ENCODE measurements at places on chromosomes 13 and 19. TPM values are rescaled to one million over a fixed set of nuclear protein-coding genes. Genes with fewer than 3 reads are reported as not detected.

FCHO1 gene
- 4.2 TPM for total RNA-seq

RAB4B gene
- total RNA-seq, result 23.6 TPM

SPTBN4 gene
- total RNA-seq, result 0.14 TPM

FBXO17 gene
- 21.6 TPM for total RNA-seq

CNFN gene
- 5.0 TPM for total RNA-seq

MTUS2 gene
- not detected for total RNA-seq

ZNF850 gene
- 2.2 TPM for total RNA-seq

PRR12 gene
- total RNA-seq, result 6.7 TPM

IL12RB1 gene
- not detected for total RNA-seq

VMAC gene
- 0.87 TPM for total RNA-seq

FCGBP gene
- total RNA-seq, result 0.17 TPM

SULT2A1 gene
- not detected for total RNA-seq

GAMT gene
- total RNA-seq, result 29.2 TPM

KLK15 gene
- not detected for total RNA-seq

CCDC70 gene
- total RNA-seq, result not detected

ZNF699 gene
- total RNA-seq, result 3.4 TPM

APOC4 gene
- not detected for total RNA-seq

C5AR1 gene
- not detected for total RNA-seq

TJP3 gene
- total RNA-seq, result 3.8 TPM

NCAN gene
- total RNA-seq, result not detected

ZNF534 gene
- total RNA-seq, result 0.07 TPM

- DNase-seq, result no peak
Measured at GRCh38 chr13:23579072-23579895, 9.1 kb downstream of the TNFRSF19 start.

- DNase-seq, result no peak
Measured at GRCh38 chr13:27953676-27954405, 15.3 kb downstream of the CDX2 start.

- no peak for DNase-seq
Measured at GRCh38 chr19:43594710-43595604, 977 bp downstream of the IRGQ start.

DNA sequence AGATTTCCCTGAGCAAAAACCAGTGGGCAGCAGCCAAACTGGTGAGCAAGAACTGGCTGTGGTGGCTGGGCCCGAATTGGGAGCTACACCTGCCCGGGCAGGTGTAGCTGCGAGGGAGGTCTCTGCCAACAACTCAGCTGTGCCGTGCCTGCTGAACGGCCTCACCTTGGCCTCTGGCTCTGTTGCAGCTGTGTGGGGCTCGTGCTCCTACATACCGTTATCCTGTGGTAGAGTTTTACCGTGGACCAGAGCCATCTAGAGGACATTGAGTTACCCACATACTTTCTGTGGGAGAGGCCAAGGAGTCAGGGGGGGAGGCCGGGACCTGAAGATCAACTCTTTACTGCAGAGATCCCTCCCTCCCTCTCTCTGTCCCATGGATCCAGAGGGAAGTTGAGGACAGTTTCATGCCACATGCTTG lies 113.2 kb downstream of the TM9SF2 start:
- no peak for DNase-seq

DNA sequence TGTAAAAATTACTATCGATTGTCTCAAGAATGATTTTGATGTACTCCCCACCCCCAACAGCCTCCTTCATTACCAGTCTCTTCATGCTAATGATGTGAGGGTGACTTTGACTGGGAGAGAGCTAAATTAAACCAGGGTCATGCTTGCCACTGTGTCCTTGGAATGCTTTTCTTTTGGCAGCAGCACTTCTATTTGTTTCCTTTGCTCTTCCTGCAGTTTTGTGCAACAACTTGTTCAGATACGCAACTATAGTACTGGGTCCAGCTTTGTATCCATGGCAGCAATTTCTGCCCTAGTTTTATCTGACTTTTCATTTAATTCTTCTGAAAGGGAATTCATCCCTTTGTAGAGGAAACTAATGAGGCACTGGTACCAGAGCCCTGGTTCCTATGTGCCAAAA lies 2792.1 kb downstream of the PCDH9 start:
- no peak for DNase-seq

DNA sequence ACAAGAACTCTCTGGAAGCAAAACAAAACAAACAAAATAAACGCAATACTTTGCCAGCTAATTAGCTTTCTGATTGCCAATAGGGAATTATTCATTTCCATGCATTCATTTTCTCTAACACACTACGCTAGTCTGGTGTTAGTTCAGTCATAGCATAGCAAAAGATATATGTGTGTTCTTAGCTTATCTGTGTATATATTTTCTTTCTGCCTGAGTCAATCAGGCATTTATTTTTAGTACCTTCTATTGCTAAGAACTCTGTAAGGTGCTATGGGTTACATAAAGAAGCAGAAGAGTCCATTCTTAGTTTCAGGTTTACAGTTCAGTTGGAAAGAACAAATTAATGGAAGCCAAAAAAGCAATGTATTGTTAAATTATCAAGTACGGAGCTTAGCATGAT lies 490.9 kb downstream of the KLF5 start:
- no peak for DNase-seq

- no peak for DNase-seq
Measured at GRCh38 chr19:24000656-24001055, 86.0 kb downstream of the ZNF726 start.

- no peak for DNase-seq
Measured at GRCh38 chr19:45340232-45340898, at the start of gene KLC3. KLC3 (plus strand) TSS chr19:45340750; CDS start chr19:45345542, 4,792 bp downstream.

- no peak for DNase-seq
Measured at GRCh38 chr13:90562443-90562842, 785.0 kb upstream of the MIR17HG start.

DNA sequence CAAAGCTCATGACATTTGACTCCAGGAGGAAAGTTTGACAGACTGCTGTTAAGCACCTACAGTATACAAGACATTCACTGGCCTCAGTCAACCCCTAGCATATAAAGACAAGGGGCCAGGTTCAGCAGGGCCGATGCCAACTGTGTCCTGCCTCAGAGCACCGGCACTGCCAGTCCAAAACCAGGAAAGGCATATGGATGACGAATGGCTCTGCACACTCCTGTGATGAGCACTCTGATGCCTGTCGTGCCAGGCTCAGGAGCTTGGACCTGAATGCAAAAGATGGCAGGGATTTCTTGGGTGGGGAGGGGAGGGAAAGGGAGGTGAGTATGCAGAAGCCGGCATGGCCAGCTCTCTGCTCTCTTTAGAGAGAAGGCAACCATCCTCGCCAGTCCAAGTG lies 38.9 kb downstream of the COL4A1 start:
- DNase-seq, result no peak

- DNase-seq, result no peak
Measured at GRCh38 chr19:1513499-1514294, 878 bp upstream of the ADAMTSL5 start.

- DNase-seq, result no peak
Measured at GRCh38 chr19:29680937-29681336, 15.7 kb downstream of the PLEKHF1 start.

DNA sequence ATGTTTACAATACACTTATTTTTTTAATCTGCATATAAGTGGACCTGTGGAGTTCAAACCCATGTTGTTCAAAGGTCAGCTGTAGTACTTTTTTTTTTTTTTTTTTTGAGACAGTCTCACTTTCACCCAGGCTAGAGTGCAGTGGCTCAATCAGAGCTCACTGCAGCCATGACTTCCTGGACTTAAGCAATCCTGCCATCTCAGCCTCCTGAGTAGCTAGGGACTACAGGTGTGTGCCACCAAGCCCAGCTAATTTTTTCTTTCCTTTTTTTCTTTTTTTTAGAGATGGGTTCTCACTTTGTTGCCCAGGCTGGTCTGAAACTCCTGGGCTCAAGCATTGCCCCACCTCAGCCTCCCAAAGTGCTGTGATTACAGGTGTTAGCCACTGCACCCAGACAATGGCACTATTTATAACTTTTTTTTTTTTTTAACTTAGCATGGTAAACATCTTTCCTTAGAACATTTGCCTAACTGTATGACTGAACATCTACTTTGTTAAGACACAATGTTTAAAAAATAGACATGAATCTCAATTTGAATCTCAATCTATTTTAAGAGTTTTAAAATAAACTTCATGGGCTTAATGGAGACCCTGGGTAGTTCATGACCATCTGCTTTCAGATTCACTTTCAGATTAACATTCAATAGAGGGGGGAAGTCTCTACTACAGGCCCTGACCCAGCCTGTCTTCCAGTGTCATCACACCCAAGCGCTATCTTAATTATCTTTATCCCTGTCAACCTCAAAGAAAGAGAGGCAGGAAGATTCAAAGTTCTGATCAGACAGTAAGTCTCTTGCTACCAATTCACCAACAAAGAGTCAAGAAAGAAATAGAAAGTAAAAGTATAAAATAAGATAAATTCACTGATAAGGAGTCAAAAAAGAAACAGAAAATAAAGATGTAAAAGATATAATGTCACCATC lies 97.7 kb upstream of the DOCK9 start:
- no peak for DNase-seq

- no peak for DNase-seq
Measured at GRCh38 chr13:49759503-49759902, 33.0 kb downstream of the KPNA3 start.

GRCh38 chr13:85541476-85541875 lies 257.7 kb downstream of the SLITRK6 start:
- no peak for DNase-seq

- no peak for DNase-seq
Measured at GRCh38 chr13:84096216-84096615, 213.9 kb upstream of the SLITRK1 start.

DNA sequence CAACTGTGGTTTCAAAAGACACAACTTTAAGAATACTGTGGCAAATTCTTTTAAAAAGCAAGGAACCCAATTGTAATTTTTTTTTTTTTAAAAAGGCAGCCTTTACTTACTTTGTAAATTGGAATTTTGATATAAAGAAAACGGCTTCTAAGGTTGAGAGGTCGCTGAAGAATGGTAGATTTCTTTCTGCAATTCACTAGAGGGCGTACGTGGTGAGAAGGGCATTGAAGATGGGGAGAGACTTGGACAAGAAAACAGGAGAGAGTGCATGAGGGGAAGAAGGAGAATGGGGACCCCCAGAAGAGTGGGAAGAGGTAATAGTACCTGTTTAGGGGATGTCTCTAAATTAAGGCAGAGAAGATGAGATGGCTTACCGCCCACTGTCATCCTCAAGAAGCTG lies 33.5 kb upstream of the PABPC3 start:
- DNase-seq, result no peak

DNA sequence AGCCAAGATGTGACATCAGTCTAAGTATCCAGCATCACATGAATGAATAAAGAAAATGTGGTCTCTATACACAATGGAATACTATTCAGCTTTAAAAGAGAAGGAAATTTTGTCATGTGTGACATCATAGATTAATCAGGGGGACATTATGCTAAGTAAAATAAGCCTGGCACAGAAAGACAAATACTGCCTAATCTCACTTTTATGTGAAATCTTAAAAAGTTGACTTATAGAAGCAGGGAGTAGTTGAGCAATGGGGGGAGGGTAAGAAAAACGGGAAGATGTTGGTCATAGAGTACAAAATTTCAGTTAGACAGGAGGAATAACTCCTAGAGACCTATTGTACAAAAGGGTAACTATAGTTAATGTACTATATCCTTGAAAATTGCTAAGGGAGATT lies 10.4 kb upstream of the LCP1 start:
- DNase-seq, result no peak

GRCh38 chr13:105341256-105341655 lies 1194.2 kb downstream of the EFNB2 start:
- no peak for DNase-seq

- DNase-seq, result no peak
Measured at GRCh38 chr19:45450012-45450333, 17.8 kb upstream of the FOSB start.

GRCh38 chr13:33787051-33787591 lies 30.8 kb upstream of the RFC3 start:
- DNase-seq, result no peak

- no peak for DNase-seq
Measured at GRCh38 chr19:52949422-52949821, 13.3 kb downstream of the ZNF816 start.

- no peak for DNase-seq
Measured at GRCh38 chr19:41951686-41952172, 7.4 kb downstream of the RABAC1 start.

- no peak for DNase-seq
Measured at GRCh38 chr19:54104998-54105715, 2.5 kb downstream of the NDUFA3 start.

- no peak for DNase-seq
Measured at GRCh38 chr19:35569281-35569781, 5.9 kb upstream of the ATP4A start.

- no peak for DNase-seq
Measured at GRCh38 chr13:111516712-111517640, 196.5 kb downstream of the TEX29 start.

- DNase-seq, result no peak
Measured at GRCh38 chr13:41457589-41458186, 338 bp downstream of the RGCC start.

- DNase-seq, result no peak
Measured at GRCh38 chr13:66375756-66376155, 854.4 kb downstream of the PCDH9 start.

DNA sequence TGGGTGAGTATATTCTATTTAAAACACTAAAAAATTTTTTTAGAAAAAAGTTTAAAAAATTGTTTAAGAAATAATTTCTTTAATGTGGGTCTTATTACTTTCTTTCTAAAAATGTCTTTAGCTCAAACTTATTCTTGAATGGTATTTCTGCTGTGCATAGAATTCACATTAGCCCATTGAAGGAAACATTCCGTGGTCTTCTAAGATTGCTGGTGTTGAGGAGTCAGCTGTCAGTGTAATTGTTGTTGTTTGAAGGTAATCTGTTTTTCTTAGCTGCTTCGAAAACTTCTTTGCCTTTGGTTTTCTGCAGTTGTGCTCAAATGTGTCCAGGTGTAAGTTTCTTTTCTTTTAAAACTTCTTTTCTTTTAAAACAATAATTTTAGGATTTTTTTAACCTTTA lies 85.4 kb upstream of the KLF12 start:
- no peak for DNase-seq

- DNase-seq, result no peak
Measured at GRCh38 chr13:114146629-114147028, 14.2 kb upstream of the RASA3 start.
